IMR-90 (cell line): ENCODE measurements at places on chromosomes 12 and 14. TPM values are rescaled to one million over a fixed set of nuclear protein-coding genes. Genes with fewer than 3 reads are reported as not detected.

- peaks cover 11% of the 10 kb centered on the region for H3K4me1 ChIP-seq
- H3K4me3 ChIP-seq = no peak overlapping the region
- H3K36me3 ChIP-seq = peaks cover 13% of the 10 kb centered on the region
- no peak overlapping the region for H3K27ac ChIP-seq
- H3K27me3 ChIP-seq = no peaks in the 10 kb centered on the region
These were observed 14.0 kb downstream of the NPC2 start for GRCh38 chr14:74478996-74479635.

GRCh38 chr12:32889011-32889760 lies 7.4 kb downstream of the PKP2 start:
- no peak overlapping the region for H3K4me3 ChIP-seq
- no peak overlapping the region for H3K27ac ChIP-seq
- DNase-seq = no peak
- no peaks in the 10 kb centered on the region for H3K4me1 ChIP-seq
- H3K27me3 ChIP-seq = no peaks in the 10 kb centered on the region
- H3K36me3 ChIP-seq = no peaks in the 10 kb centered on the region

GRCh38 chr14:67411820-67412421 lies at the start of gene PLEK2:
TSS of gene PLEK2 (minus strand) at chr14:67412165. CDS start at chr14:67412059, 106 bp downstream.
- H3K4me3 ChIP-seq = peak within 1 kb of the TSS; percentile 31
- no peak within 1 kb of the TSS for H3K27ac ChIP-seq
- H3K27me3 ChIP-seq = no peaks in the 10 kb centered on the region
- H3K36me3 ChIP-seq = no peaks in the 10 kb centered on the region

GRCh38 chr12:25875661-25876060 lies 82.8 kb upstream of the RASSF8 start:
- H3K27ac ChIP-seq = no peak overlapping the region
- no peaks in the 10 kb centered on the region for H3K4me1 ChIP-seq
- H3K36me3 ChIP-seq = no peaks in the 10 kb centered on the region
- H3K27me3 ChIP-seq = no peaks in the 10 kb centered on the region

DNA sequence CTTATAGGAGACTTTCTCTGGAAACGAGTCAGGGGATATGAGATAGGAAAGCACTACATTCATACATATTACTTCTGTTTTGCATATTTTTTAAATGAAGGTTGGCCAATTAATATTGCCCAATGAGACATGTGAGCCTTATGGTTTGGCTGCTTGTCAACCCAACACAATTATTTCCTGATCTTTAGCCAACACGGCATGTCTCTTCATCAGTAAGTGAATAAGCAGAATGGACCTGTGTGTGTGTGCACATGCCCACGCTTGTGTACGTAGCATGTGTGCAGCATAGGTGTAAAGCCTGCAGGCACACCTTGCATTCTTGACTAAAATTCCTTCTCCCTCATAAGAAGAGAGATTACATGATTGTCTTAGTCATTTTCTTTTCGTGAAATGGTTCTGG lies 88.3 kb downstream of the STON2 start:
- no peak for DNase-seq
- H3K27ac ChIP-seq = no peak overlapping the region
- no peak overlapping the region for H3K4me3 ChIP-seq

GRCh38 chr12:109214131-109214530 lies 95.0 kb downstream of the FOXN4 start:
- H3K4me3 ChIP-seq = no peak overlapping the region
- H3K36me3 ChIP-seq = 0 out of 2 replicates have a peak, but pooled peaks cover 2% of the 10 kb centered on the region
- no peak overlapping the region for H3K27ac ChIP-seq
- H3K27me3 ChIP-seq = no peaks in the 10 kb centered on the region

DNA sequence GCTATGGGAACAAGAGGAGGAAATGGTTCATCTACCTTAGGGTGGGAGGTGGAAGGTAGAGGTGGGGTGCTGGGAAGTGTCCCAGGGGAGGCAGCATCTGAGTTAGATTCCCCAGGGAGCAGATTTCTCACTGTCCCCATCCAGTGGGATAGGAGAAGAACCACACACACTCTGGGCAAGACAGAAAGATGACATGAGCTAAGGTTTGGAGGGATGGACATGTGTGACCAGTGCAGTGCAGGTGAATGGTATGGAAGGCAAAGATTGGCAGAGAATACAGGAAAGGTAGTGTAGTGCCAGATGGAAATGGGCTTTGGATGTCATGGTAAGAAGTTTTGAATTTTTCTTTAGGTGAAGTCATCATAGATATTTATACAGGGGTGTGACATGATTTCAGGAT lies 11.3 kb upstream of the DUSP6 start:
- no peak overlapping the region for H3K27ac ChIP-seq
- peaks cover 3% of the 10 kb centered on the region for H3K36me3 ChIP-seq
- peaks cover 6% of the 10 kb centered on the region for H3K4me1 ChIP-seq
- DNase-seq = no peak
- no peak overlapping the region for H3K4me3 ChIP-seq

- H3K36me3 ChIP-seq = no peaks in the 10 kb centered on the region
- H3K4me1 ChIP-seq = no peaks in the 10 kb centered on the region
- peak; percentile 75 for DNase-seq
- H3K4me3 ChIP-seq = no peak overlapping the region
- no peaks in the 10 kb centered on the region for H3K27me3 ChIP-seq
These were observed 6.9 kb upstream of the ADCY6 start for GRCh38 chr12:48795550-48796455.

- DNase-seq = peak; percentile 53
- H3K4me3 ChIP-seq = no peak overlapping the region
- no peak overlapping the region for H3K27ac ChIP-seq
- no peaks in the 10 kb centered on the region for H3K27me3 ChIP-seq
These were observed 50.7 kb downstream of the ZC3H14 start for GRCh38 chr14:88613552-88614010.

GRCh38 chr12:47602325-47602724 lies 103.5 kb downstream of the RPAP3 start:
- peak; percentile 52 for DNase-seq
- no peaks in the 10 kb centered on the region for H3K27me3 ChIP-seq
- H3K36me3 ChIP-seq = no peaks in the 10 kb centered on the region
- no peak overlapping the region for H3K27ac ChIP-seq
- no peak overlapping the region for H3K4me3 ChIP-seq
- H3K4me1 ChIP-seq = no peaks in the 10 kb centered on the region

GRCh38 chr14:24889843-24890242 lies 160.1 kb downstream of the STXBP6 start:
- H3K4me3 ChIP-seq = no peak overlapping the region
- no peaks in the 10 kb centered on the region for H3K27me3 ChIP-seq
- no peak overlapping the region for H3K27ac ChIP-seq
- DNase-seq = peak; percentile 57

DNA sequence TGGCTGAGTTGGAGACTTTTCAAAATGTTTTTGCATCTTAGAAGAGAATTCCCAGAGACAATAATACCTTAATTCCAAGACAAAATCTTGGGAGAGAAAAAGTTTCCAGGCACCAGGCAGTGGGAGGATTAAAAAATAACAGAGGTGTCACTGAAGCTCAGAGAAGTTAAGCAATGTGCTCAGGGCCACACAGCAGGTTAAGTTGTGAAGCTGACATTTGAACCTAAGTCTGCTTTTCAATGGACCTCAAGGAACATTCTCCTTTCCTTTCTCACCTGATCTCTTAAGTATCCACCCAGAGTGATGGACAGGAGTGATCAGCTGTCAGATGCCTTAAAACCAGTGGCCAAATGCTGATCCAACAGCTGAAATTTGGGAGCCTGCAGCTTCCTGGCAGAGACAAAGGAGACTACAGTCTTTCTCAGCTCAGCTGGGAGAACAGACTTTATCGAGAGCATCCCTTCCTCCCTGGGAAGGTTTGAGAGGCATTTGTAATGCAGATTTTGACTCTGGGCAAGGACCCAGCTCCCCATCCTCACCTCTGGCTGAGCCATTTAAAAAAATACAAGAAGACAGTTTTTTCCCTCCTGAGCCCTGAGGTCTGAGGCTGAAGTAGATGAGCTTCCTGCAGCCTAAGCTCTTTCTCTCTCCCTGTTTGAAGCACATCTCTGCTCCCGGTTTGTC lies 174.9 kb upstream of the RPH3A start:
- H3K4me3 ChIP-seq = no peak overlapping the region
- no peak overlapping the region for H3K27ac ChIP-seq
- no peaks in the 10 kb centered on the region for H3K36me3 ChIP-seq
- no peaks in the 10 kb centered on the region for H3K27me3 ChIP-seq
- no peaks in the 10 kb centered on the region for H3K4me1 ChIP-seq

GRCh38 chr14:75223664-75224154 lies 47.3 kb upstream of the TMED10 start:
- DNase-seq = peak; percentile 58
- H3K4me3 ChIP-seq = no peak overlapping the region
- peaks cover 10% of the 10 kb centered on the region for H3K4me1 ChIP-seq
- no peaks in the 10 kb centered on the region for H3K36me3 ChIP-seq
- H3K27ac ChIP-seq = no peak overlapping the region

DNA sequence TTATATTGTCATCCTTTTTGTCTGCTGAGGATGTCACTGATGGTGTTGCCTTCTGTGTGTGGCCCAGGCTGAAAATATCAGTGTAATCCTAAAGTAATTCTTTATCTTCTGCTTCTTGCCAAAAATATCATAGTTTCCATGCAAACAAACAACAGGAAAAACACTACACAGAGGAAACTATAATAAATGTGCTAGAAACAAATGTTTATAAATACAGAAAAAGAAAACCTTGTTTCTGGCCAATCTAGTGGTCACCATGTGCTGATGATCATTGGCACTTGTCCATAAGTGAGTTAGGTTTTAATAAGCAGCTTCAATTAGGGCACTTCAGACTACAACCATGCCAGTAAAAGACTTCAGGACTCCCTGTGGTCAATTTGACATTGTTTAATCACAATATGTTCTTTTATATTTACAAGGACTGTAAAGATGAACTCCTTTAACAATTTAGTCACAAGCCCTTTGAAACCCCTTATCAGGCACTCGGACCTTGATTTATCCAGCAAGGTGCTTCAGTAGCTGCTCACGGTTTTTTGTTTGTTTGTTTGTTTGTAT lies 124.8 kb downstream of the TMTC3 start:
- no peak for DNase-seq
- no peaks in the 10 kb centered on the region for H3K36me3 ChIP-seq
- no peaks in the 10 kb centered on the region for H3K4me1 ChIP-seq
- no peak overlapping the region for H3K4me3 ChIP-seq
- H3K27me3 ChIP-seq = no peaks in the 10 kb centered on the region

GRCh38 chr14:89977668-89978067 lies 21.9 kb downstream of the TDP1 start:
- no peak overlapping the region for H3K27ac ChIP-seq
- no peak overlapping the region for H3K4me3 ChIP-seq
- no peak for DNase-seq
- no peaks in the 10 kb centered on the region for H3K4me1 ChIP-seq
- peaks cover 26% of the 10 kb centered on the region for H3K36me3 ChIP-seq
- no peaks in the 10 kb centered on the region for H3K27me3 ChIP-seq

- no peak for DNase-seq
- H3K27ac ChIP-seq = no peak overlapping the region
- no peak overlapping the region for H3K4me3 ChIP-seq
- H3K27me3 ChIP-seq = no peaks in the 10 kb centered on the region
- no peaks in the 10 kb centered on the region for H3K4me1 ChIP-seq
These were observed 80.9 kb downstream of the SYNE2 start for GRCh38 chr14:63933711-63934110.

- no peak overlapping the region for H3K4me3 ChIP-seq
- H3K27me3 ChIP-seq = no peaks in the 10 kb centered on the region
- DNase-seq = no peak
- no peaks in the 10 kb centered on the region for H3K36me3 ChIP-seq
- H3K27ac ChIP-seq = no peak overlapping the region
- H3K4me1 ChIP-seq = peaks cover 12% of the 10 kb centered on the region
These were observed 49.4 kb downstream of the VWF start for GRCh38 chr12:6074979-6075585.

- no peaks in the 10 kb centered on the region for H3K4me1 ChIP-seq
- DNase-seq = no peak
- H3K4me3 ChIP-seq = no peak overlapping the region
- H3K27me3 ChIP-seq = peaks cover 9% of the 10 kb centered on the region
- no peak overlapping the region for H3K27ac ChIP-seq
These were observed 59.8 kb upstream of the TBPL2 start for GRCh38 chr14:55500219-55500701.

DNA sequence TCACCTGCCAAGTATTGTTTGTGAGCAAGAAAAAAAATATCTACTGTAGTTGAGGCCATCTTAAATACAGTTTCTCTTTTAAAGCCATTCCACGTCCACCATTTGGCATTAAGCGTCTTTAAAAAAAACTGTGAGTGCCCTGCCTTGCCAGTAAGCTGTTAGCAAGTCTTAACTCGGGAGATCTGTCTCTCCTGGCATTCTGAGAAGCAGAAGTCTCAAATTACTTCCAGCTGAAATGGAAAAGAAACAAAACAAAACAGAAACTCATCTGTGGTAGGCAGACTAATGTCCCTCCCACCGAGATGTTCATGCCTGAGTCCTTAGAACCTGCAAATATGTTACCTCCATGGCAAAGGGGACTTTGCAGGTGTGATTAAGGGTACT lies 126.2 kb downstream of the CRADD start:
- H3K4me1 ChIP-seq = peaks cover 12% of the 10 kb centered on the region
- peak; percentile 73 for DNase-seq
- H3K27me3 ChIP-seq = no peaks in the 10 kb centered on the region
- H3K36me3 ChIP-seq = no peaks in the 10 kb centered on the region

- H3K4me1 ChIP-seq = peaks cover 3% of the 10 kb centered on the region; the same call in 1 of the 2 replicates
- H3K4me3 ChIP-seq = no peak overlapping the region
- no peak for DNase-seq
- H3K36me3 ChIP-seq = no peaks in the 10 kb centered on the region
- H3K27ac ChIP-seq = no peak overlapping the region
These were observed 244.0 kb downstream of the SNAPC1 start for GRCh38 chr14:62006116-62006731.

DNA sequence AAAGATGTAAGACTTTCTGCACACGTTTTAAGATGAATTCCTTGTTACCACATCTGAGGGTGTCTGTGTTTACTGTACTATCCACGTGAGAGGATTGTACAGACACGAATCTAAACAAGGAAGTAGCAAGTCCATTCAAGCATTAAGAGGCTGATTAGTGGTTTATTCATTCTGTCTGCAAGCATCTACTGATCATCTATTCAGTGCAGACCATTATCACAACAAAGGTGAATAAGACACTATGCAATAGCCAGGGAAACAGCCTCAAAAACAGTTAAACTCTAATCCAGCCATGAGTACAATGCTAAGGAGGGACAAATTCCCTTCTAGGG lies 111.6 kb upstream of the PZP start:
- DNase-seq = no peak
- peaks cover 5% of the 10 kb centered on the region for H3K27me3 ChIP-seq
- H3K36me3 ChIP-seq = no peaks in the 10 kb centered on the region

- H3K27me3 ChIP-seq = no peaks in the 10 kb centered on the region
- H3K36me3 ChIP-seq = no peaks in the 10 kb centered on the region
- no peaks in the 10 kb centered on the region; the same call in 1 of the 2 replicates for H3K4me1 ChIP-seq
- no peak overlapping the region for H3K4me3 ChIP-seq
These were observed 169.3 kb upstream of the AMIGO2 start for GRCh38 chr12:47249082-47249481.

GRCh38 chr14:104676694-104677511 lies 12.5 kb upstream of the INF2 start:
- peak overlapping the region; percentile 82 for H3K27ac ChIP-seq
- peaks cover 35% of the 10 kb centered on the region for H3K4me1 ChIP-seq
- H3K27me3 ChIP-seq = no peaks in the 10 kb centered on the region
- H3K4me3 ChIP-seq = no peak overlapping the region
- no peak for DNase-seq
- no peaks in the 10 kb centered on the region for H3K36me3 ChIP-seq

Gene RTN1
- 0.18 and 0.28 TPM in 2 replicates for total RNA-seq

Gene NRL
- total RNA-seq = 0.18 and 0.28 TPM in 2 replicates

Gene RAD9B
- 0.18 and 0.56 TPM in 2 replicates for total RNA-seq

Gene CLEC4D
- total RNA-seq = not detected in 2 replicates

Gene RFX4
- total RNA-seq = not detected in 2 replicates

Gene WNT1
- not detected in 2 replicates for total RNA-seq

Gene NXPH4
- 0.36 and 0.56 TPM in 2 replicates for total RNA-seq

Gene C3AR1
- 0.28 and 0.36 TPM in 2 replicates for total RNA-seq
